ENCODE measurements at places on chromosomes 16 and 17.
A peak's percentile ranks its signal among the peaks of the same experiment; 100 is the strongest.

DNA sequence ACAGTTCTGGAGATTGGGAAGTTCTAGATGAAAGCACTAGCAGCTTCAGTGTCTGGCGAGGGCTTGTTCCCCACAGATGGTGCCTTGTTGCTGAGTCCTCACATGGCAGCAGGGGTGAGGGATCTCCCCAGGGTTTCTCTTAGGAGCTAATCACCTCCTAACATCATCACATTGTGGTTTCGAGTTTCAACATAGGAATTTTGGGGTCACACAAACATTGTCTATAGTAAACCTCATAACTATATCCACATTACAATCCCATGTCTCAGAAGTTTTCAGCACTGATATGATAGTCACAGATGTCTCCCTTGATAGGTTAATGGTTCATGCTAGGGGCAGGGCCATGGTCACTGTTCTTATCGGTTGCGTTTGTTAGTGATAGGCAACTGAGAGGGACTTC, 13.8 kb downstream of the CLUAP1 start:
- no peak overlapping the region for H3K27ac ChIP-seq
- no peaks in the 10 kb centered on the region for H3K27me3 ChIP-seq
- H3K4me3 ChIP-seq = no peak overlapping the region
- peaks cover 10% of the 10 kb centered on the region for H3K36me3 ChIP-seq
- no peaks in the 10 kb centered on the region for H3K4me1 ChIP-seq

DNA sequence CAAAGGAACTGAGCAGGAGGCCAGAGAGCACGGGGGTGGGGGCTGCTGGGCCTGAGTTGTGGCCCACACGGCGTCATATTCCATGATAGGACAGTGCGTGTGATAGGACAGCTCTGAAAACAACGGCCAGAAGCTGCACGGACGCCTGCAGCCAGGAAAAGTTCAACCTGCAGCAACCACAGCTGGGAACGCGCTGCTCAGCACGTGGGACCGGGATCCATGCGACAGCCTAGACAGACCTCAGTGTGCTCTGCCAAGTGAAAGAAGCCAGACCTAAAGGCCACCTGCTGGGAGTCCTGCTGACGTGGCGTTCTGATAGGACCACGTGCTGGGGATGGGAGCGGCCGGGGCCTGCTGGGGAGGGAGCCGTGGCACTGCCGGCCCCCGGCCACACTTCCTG, 21.6 kb downstream of the CTU2 start:
- no peaks in the 10 kb centered on the region for H3K27me3 ChIP-seq
- DNase-seq = no peak
- no peaks in the 10 kb centered on the region for H3K4me1 ChIP-seq
- H3K36me3 ChIP-seq = peaks cover 34% of the 10 kb centered on the region
- H3K4me3 ChIP-seq = no peak overlapping the region

DNA sequence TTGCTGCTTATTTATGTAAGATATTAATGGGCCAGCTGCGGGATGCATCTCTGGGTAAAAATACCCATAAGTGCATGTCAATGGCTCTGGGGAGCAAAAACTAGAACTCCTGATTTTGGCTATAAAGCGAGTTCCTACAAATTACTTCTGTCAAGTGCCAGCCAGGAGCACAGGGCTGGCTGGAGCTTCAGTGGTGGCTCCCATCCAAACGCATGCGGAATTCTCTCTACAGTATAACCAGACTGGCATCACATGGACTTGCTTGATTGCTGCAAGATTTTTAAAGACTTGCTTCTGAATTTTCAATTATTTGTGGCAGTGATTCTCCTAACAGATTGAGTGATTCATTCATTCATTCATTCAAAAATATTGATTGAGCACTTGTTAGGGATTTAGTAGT, 260.9 kb downstream of the PHKB start:
- no peak for DNase-seq
- no peaks in the 10 kb centered on the region for H3K27me3 ChIP-seq
- H3K4me1 ChIP-seq = no peaks in the 10 kb centered on the region
- no peaks in the 10 kb centered on the region for H3K36me3 ChIP-seq

DNA sequence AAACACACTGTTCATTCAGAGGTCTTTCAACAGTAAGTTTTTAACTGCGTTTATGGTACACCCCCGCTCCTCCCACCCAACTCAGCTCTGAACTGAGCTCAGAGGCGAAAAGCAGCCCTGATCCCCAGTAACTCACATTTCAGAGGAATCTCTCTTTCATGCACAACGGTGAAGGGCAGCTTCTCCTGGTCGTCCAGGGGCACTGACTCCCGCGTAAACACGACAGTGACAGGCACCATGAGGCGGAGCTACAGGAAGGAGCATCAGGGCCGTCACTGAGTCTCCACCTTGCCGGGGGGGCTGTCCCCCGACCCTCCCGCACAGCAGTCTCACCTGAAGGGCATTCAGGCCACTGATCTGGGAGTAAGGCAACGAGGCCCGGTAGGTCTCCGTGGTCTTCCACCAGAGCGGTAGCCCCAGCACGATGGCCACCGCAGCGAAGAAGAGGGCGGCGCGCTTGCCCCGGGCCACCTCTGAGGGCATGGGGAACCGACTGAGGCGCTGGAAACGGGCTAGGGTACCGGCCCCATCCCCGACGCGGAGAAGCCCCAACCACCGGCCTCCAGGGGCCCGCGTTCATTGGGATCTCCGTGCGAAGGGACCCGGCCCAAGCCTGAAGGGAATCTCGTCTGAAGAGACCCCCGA, 486 bp downstream of the PIGS start:
- no peaks in the 10 kb centered on the region for H3K27me3 ChIP-seq
- peak overlapping the region; percentile 66 for H3K27ac ChIP-seq
- DNase-seq = no peak
- no peaks in the 10 kb centered on the region for H3K36me3 ChIP-seq
- peak overlapping the region; percentile 98 for H3K4me3 ChIP-seq

DNA sequence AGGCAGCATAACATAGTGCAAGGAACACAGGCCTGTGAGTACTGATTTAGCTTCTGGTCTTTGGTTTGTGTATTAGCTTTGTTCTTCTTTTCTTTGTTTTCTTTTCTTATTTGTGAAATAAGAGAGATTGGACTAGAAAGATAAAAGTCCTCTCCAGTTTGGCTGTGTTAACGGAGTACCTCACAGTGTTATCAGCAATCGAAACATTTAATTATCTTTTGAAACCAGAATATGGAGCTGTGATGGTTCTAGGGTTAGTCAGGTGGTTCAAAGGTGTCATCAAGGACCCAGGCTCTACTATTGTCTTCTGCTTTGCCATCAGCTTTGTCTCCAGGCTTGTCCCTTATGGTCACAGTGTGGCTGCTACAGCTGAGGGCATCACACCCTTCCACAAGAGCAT, 25.6 kb downstream of the ADORA2B start:
- H3K27me3 ChIP-seq = no peaks in the 10 kb centered on the region
- H3K36me3 ChIP-seq = no peaks in the 10 kb centered on the region
- H3K4me3 ChIP-seq = no peak overlapping the region
- DNase-seq = no peak

- H3K4me3 ChIP-seq = no peak overlapping the region
- DNase-seq = no peak
- H3K27me3 ChIP-seq = no peaks in the 10 kb centered on the region
- no peaks in the 10 kb centered on the region for H3K4me1 ChIP-seq
Measured at GRCh38 chr16:82834151-82834815, 207.5 kb downstream of the CDH13 start.

GRCh38 chr17:82965371-82965770, 114.0 kb upstream of the METRNL start:
- H3K4me1 ChIP-seq = no peaks in the 10 kb centered on the region
- no peak overlapping the region for H3K4me3 ChIP-seq
- H3K27me3 ChIP-seq = no peaks in the 10 kb centered on the region

- no peak overlapping the region for H3K27ac ChIP-seq
- H3K4me3 ChIP-seq = no peak overlapping the region
Measured at GRCh38 chr17:77253611-77254051, 112.9 kb downstream of the SEC14L1 start.
